ENCODE measurements at places on chromosomes 16 and 17. TPM values are rescaled to one million over a fixed set of nuclear protein-coding genes. Genes with fewer than 3 reads are reported as not detected.

DNA sequence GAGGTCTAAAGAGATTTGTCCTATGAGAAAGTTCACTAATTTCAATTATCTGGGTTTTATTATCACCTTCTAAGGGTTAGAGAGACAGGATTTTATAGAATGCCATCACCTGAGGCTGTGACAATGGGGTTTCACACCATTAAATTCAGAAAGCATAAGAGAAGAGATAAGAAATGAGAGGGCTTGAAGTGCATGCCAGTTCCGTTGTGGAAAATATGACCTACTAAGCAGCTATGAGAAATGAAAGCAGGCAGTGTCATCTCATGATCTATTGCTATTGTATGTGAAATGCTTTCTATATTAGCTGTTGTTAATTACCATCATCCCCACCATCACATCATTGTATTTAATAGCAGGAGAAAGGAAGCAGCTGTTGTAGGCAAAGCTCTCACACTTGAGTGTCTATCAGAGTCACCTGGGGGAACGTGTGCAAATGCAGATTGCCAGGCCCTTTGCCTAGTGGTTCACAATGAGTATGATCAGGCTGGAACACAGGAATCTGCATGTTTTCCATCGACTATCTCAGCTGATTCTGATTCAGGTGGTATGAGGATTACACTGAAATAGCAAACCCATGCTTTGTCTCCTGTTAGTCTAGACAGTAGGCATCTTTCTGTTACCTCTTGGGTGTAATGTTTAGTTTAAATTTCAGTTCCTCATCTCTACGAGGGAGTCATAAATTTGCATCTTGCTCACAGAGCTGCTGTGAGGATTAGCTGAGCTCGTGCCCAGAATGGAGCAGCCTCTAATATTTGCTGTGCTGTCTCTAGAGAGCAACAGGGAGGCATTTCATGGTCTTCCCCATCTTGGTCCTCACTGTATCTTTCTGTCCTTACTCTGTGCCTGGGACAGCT lies 256.4 kb downstream of the CDH13 start:
- DNase-seq, result no peak

DNA sequence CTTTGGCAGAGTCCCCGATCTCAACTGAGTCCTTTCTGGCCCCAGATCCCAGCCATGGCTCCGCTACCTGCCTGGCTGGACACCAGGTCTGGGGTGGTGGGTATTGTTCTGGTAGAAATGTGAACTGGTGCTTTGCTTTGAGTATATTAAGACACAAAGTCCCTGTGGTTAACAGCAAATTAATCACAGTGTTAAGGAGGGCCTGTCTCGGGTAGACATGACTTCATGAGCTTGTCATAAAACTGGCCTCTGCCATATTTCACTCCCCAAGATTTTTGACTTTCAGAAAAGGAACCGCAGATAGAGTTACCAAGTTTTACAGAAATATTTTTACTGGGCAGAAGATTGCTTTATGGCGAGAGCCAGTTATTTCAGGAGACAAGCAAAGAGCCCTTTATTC lies 19.5 kb downstream of the NKD1 start:
- no peak for DNase-seq

DNA sequence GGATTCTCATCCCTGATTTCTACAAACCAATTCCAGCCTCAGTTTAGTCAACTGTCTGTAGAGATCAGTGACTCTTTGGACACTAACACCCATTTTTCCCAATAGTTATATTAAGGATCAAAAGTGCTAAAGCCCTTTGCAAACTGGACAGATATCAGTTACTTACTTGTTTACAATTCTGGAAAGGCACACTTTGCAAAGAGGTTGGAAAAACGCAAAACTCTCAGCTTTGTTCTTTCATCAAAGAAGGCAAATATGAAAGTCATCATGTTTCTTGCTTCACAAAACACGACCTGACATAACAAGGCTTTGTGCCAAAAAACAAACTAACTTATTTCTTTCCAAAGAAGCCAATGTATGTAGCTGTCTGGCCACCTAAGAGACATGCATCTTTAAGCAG lies 26.1 kb upstream of the VAT1L start:
- DNase-seq, result no peak

LPCAT2 gene
- 9.6 TPM for total RNA-seq

GRCh38 chr17:79179334-79179733 lies 104.7 kb downstream of the ENGASE start:
- DNase-seq, result no peak

DNA sequence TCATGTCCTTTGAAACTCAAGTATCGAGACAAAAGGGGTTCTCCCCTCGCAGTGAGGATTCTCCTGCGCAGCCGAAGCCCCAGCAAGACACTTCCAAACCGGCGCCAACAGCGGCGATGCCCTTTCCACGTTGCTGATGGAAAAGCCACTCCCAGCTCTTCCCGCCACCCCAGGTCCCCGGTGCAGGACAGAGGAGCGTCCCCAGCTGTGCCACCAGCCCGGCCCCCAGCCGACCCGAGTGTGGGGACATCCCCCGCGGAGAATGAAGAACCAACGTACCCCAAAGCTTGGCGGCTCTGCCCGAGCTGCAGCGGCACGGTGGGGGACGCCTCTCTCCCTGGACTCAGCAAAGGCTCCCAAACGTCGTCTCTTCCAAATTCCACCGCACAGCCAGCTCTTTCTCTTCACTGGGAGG lies 573 bp downstream of the CHST6 start:
- DNase-seq, result no peak

MYL11 gene
- not detected for total RNA-seq

TLCD2 gene
- 2.0 TPM for total RNA-seq

DNA sequence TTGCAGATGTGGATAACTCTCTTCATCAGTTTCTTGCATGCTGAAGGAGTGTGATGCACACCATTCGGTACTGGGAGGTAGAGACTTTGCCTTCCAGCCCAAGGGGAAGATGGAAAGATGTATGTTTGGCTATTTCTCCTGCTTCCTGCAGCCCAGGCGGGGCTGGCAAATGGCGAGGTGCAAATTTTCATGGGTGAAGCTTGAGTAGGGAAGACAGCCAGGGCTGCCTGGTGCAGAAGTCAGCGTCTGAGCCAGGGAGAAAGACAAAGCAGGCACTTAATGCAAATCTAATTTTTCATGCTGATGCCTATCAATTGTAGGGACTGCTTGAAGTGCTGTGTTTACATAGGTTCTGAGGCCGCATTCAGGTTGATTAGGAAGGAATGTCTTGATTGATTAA lies 384.7 kb upstream of the EEF2KMT start:
- no peak for DNase-seq

PLCG2 gene
- 7.2 TPM for total RNA-seq

TOB1 gene
- total RNA-seq, result 83.8 TPM

MAPT gene
- total RNA-seq, result 37.7 TPM

PYDC1 gene
- not detected for total RNA-seq

DNA sequence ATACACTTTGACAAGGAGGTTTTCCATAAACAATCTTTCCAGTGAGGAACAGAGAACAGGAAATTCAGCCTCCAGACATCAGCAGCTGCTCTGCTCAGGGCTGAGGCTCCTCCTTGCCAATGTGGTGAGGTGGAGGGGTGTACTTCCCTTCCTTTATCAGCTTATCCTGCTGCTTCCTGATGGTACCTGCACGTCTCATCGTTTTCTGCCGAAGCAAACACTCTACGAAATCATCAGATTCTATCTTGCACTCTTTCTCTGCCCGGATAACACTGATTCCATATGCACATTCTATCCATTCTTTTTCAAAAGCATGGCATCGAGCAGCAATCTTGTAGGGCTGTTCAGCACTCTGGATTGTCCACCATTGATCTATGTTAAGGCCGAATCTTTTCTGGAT lies 15.4 kb upstream of the SEZ6 start:
- no peak for DNase-seq

GRCh38 chr16:23729503-23730424 lies 16.7 kb upstream of the ERN2 start:
- no peak for DNase-seq

- DNase-seq, result no peak
Measured at GRCh38 chr16:75301804-75302203, 50.4 kb upstream of the BCAR1 start.

TBC1D3D gene
- total RNA-seq, result not detected

GRCh38 chr17:31869797-31870568 lies 10.9 kb upstream of the COPRS start:
- no peak for DNase-seq

PRAC2 gene
- not detected for total RNA-seq

CCL7 gene
- not detected for total RNA-seq

GRCh38 chr17:27756467-27757371 lies 43.6 kb downstream of the NOS2 start:
- no peak for DNase-seq

IL21R gene
- total RNA-seq, result 0.13 TPM

- DNase-seq, result peak; percentile 59
Measured at GRCh38 chr16:14111713-14112538, 40.8 kb downstream of the MRTFB start.

HS3ST3B1 gene
- 1.5 TPM for total RNA-seq

DNA sequence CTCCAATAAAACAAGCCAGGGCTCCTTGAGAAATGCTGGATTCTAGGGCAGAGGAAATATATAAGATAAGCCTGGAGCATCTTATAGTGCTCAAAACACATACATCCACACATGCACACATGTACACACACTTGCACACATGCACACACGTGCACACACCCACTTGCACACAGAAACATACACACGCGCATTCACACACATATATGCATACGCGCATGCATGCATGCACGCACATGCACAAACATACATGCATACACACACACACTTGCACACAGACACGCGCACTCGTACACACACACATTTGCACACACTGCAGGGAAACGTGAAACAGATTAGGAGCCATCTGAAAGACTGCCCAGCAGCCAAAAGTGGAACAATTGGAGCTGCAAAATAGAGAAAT lies 8.0 kb upstream of the ENPP7 start:
- no peak for DNase-seq
